Right forelimb (tissue), 1 donor: ENCODE measurements at places on chromosomes 5 and 9.
A peak's percentile ranks its signal among the peaks of the same experiment; 100 is the strongest.

DNA sequence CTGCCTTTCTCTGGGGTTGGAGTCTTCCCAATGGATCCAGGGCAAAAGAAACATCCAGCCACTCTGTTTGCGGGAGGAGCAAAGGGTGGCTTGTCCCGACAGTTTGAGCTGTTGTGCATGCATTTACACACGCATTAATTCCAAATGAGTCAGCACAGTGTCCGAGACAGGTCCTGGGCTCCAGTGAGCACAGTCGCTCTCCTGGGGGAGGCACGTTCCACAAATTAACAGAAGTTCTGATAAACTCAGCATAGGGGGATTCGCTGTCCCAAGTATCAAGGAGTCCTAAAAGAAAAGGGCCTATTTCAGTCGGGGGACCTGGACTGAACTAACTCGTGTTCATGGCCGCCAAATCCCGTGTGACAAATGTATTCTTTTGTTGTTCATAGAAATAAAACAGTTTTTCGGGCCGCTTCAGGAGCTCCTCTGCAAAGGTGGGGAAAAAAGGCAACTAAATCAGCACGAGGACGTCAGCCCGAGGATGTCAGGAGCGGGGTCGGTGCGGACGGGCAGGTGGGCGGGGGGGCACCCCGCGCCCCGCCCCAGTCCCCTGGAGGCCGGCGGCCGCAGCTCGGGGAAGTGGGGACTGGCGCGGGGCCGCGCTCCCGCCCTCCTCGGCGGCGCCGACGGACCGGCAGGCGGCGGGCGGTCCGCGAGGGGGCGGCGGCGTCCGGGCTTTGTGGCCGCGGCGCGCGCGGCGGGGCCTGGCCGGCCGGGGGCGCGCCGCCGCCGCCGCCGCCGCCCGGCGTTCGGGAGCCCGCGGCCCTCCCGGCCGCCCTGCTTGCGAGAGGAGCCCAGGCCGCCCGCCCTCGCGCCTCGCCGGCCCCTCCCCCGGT, at the start of gene MSANTD3:
MSANTD3 (plus strand) TSS at position 614 of the 836 bp plus-strand sequence. CDS start 14,796 bp downstream, outside the sequence.
- peak; percentile 68 for DNase-seq

DNA sequence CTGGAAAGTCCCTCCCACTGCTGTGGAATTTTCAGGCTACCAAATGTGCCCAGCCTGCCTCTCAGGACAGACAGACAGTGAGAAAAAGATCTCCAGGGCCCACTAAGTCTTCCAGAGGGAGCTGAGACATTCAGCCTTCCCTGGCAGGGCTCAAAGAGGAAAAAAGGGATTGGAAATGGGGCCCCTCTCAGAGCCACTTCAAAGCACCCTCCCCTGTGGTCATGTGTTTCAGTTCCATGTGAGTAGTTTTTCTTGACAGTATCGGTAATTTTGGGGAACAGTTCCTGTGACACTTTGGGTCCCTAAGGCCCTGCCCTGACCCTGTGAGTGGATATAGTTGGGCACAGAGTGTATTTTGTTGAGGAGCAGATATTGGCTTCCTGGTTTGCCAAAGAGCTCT, 25.0 kb downstream of the LARP1 start:
- DNase-seq, result no peak

GRCh38 chr9:104633976-104634520, 16.0 kb upstream of the OR13C9 start:
- no peak for DNase-seq

- no peak for DNase-seq
Measured at GRCh38 chr5:146521403-146522106, 5.6 kb upstream of the GPR151 start.

GRCh38 chr5:174096619-174097018, 51.1 kb downstream of the NSG2 start:
- no peak for DNase-seq

DNA sequence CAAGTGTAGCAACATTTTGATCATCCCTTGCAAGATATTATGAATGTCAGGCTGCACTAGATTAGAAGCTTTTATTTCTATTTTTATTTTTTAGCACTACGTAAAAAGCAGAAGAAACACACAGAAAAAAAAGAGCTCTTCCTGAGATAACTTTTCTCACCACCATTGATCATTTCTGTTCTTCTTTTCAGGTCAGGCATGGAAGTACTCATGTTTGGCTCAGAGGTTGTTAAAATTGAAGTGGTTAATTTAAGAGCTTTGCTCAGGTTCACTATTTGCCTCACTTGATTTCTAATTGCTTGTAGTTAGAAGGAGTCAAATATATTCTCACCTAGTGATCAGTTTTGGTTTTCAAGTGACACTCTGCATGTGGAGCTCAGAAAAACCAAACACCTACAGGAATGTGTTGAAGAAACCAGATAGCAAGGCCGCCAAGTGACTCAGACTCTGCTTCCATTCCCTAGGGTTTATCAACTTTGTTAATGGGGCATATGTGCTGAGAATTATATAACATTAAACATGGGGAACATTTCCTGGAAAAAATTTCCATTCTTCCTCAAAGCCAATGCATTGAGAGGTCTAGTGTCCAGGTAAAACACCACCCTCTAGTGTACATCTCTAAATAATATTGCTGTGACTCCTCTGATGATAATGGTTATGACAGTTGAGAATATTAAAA, 679.8 kb downstream of the CETN3 start:
- DNase-seq, result no peak
